ENCODE measurements at places on chromosomes 5 and 9. TPM values are rescaled to one million over a fixed set of nuclear protein-coding genes. Genes with fewer than 3 reads are reported as not detected.

Gene SPINK5
- 0.29 TPM for total RNA-seq

GRCh38 chr9:135790356-135790755 lies 88.4 kb downstream of the KCNT1 start:
- DNase-seq = no peak
- peaks cover 45% of the 10 kb centered on the region for H3K27me3 ChIP-seq
- H3K27ac ChIP-seq = no peak overlapping the region
- no peak overlapping the region for H3K4me3 ChIP-seq
- H3K36me3 ChIP-seq = no peaks in the 10 kb centered on the region

- H3K27ac ChIP-seq = no peak overlapping the region
- H3K36me3 ChIP-seq = no peaks in the 10 kb centered on the region
- H3K4me1 ChIP-seq = no peaks in the 10 kb centered on the region
- no peak overlapping the region for H3K4me3 ChIP-seq
Measured at GRCh38 chr5:135821802-135822201, 12.7 kb upstream of the SLC25A48 start.

- no peak overlapping the region for H3K4me3 ChIP-seq
- peak overlapping the region; percentile 4 for H3K27ac ChIP-seq
- no peaks in the 10 kb centered on the region for H3K4me1 ChIP-seq
- peaks cover 14% of the 10 kb centered on the region for H3K36me3 ChIP-seq
Measured at GRCh38 chr5:87307796-87308423, 40.2 kb downstream of the RASA1 start.

DNA sequence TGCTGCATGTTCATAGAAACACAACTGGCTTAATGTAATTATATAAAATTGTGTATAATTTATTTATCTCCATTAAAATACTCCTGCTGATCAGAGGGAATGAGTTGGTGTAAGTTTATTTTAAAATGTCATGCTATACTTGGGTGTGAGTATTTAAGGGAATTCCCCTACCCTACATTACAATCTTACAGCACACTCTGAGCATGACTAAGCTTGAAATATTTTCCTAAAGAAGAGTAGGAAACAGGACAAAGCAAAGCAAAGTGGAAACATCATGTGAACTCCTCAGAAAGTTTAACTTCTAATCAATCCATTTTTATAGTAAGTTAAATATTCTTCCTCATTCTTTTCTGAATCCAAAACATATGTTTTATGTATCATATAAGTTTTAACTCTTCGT lies 1271.3 kb downstream of the EFNA5 start:
- no peak overlapping the region for H3K27ac ChIP-seq
- H3K4me3 ChIP-seq = no peak overlapping the region
- no peaks in the 10 kb centered on the region for H3K27me3 ChIP-seq
- H3K4me1 ChIP-seq = no peaks in the 10 kb centered on the region

GRCh38 chr5:135239453-135240282 lies 159.4 kb downstream of the MACROH2A1 start:
- H3K36me3 ChIP-seq = no peaks in the 10 kb centered on the region
- peaks cover 4% of the 10 kb centered on the region for H3K4me1 ChIP-seq
- no peak overlapping the region for H3K4me3 ChIP-seq
- H3K27me3 ChIP-seq = peaks cover 6% of the 10 kb centered on the region

DNA sequence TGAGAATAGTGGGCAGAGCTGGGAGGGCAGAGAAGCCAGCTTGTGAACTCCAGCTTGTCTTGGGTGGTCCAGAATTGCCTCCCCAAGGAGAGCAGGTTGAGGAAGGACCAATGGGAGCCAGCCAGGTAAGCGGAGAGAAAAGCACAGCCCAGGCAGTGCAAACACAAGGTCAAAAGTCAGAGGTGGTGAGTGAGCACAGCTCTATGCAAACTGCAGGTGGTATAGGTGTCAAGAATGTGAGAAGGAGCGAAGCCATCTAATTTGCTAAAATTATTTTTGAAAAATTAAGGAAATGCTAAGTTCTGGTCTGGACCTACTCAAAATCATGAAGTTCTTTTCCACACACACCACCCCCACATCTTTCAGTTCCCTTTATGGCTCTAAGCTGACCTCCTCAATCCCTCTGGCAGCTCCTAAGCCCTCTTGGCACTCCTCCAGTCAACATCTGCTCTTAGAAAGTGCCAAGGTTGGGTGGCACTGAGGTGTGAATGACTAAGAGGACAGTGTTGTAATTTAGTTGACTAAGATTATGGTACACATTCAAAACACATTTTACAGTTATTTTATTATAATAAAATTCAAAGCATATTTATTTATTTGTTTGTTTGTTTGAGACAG lies 6.6 kb upstream of the OTULINL start:
- H3K27ac ChIP-seq = no peak overlapping the region
- H3K4me3 ChIP-seq = no peak overlapping the region
- DNase-seq = no peak
- no peaks in the 10 kb centered on the region for H3K4me1 ChIP-seq
- H3K27me3 ChIP-seq = peaks cover 10% of the 10 kb centered on the region

DNA sequence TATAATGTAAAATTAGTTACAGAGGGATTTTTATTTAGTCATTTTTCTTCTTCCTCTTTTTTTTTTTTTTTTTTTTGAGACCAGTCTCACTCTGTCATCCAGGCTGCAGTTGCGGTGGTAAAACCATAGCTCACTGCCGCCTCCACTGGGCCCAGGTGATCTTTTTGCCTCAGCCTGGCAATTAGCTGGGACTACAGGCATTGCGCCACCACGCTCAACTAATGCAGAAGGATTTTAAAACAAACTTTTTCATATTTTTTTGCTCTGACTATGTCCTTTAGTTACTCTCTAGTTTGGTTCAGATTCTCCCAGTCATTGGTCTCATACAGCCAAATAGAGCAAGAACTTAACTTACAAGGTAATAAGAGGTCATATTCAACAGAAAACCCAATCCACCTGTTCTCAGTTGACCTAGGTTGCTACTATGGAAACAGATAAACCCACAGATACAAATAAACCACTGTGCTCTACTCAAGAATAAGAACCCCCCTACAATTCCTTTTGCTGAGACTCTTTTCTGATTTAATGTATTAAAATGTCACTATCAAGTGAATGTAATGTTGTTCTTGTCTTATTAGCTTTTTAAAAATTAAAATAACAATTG lies 50.1 kb upstream of the TTC39B start:
- no peak for DNase-seq
- H3K27ac ChIP-seq = no peak overlapping the region
- no peaks in the 10 kb centered on the region for H3K36me3 ChIP-seq
- H3K4me3 ChIP-seq = no peak overlapping the region
- no peaks in the 10 kb centered on the region for H3K4me1 ChIP-seq
- no peaks in the 10 kb centered on the region for H3K27me3 ChIP-seq

DNA sequence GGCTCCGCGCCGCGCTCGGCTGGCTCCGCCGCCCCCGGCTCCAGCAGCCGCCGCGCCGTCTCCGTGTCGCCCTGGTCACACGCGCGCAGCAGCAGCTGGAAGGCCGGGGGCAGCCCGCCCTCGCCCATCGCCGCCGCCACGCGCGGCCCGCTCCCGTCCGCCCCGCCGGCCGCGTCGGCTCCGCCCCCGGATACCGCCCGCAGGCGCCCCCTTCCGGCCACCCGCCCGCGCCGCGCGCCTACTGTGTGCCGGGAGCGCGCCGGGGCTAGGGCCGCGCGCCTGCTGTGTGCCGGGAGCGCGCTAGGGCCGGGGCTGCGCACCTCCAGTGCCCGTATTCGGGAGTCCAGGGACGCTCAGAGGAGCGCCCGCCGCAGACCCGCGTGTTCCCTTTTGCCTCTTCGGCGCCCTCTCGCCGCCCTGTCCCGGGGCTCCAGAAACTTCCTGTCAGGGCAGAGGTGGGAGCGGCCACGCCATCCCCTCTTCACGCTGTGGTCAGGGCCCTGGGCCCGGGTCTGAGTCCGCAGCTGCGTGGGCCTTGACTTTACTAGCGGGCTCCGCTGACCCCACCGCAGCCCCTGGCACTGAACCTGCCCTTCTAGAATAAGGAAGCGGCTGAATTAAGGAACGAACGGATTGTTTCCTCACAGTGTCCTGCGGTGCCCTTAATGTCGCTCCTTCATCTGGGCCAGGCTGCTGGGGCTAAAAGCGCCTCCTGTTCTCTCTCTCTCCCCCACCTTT lies at the start of gene ANKS6:
Gene ANKS6 (minus strand): TSS at position 192 of the 738 bp plus-strand sequence. CDS start 64 bp downstream, at position 128.
- H3K27me3 ChIP-seq = no peaks in the 10 kb centered on the region
- peak; percentile 89 for DNase-seq
- H3K27ac ChIP-seq = peak within 1 kb of the TSS; percentile 71
- peaks cover 30% of the 10 kb centered on the region for H3K4me1 ChIP-seq

DNA sequence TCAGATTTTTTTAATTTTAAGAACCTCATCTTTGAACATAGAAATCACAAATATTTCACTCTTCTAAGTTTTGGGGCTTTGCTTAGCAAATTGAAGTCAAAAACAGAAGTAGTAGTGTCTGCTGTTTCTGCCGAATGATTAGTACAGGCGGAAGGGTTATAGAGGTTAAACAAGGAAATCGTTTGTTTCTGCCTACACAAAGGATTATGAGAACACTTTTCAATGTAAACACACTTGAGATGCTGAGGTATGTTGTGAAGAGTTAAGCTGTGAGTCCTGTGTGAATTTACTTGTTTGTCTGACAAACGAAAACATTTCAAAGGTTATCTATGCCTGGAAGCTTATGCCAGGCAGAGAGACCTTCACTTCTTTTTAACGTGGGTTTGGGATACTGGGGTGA lies 224.8 kb downstream of the CETN3 start:
- no peak overlapping the region for H3K4me3 ChIP-seq
- no peaks in the 10 kb centered on the region for H3K4me1 ChIP-seq
- no peak overlapping the region for H3K27ac ChIP-seq
- H3K36me3 ChIP-seq = no peaks in the 10 kb centered on the region
- no peak for DNase-seq

Measured in K562 (cell line).